ENCODE measurements at places on chromosomes 12 and 14.
A peak's percentile ranks its signal among the peaks of the same experiment; 100 is the strongest.

GRCh38 chr14:52244997-52245396 lies 22.5 kb upstream of the PTGDR start:
- no peak for DNase-seq

- DNase-seq, result no peak
Observed at GRCh38 chr12:38666425-38666824, 239.0 kb downstream of the CPNE8 start.

DNA sequence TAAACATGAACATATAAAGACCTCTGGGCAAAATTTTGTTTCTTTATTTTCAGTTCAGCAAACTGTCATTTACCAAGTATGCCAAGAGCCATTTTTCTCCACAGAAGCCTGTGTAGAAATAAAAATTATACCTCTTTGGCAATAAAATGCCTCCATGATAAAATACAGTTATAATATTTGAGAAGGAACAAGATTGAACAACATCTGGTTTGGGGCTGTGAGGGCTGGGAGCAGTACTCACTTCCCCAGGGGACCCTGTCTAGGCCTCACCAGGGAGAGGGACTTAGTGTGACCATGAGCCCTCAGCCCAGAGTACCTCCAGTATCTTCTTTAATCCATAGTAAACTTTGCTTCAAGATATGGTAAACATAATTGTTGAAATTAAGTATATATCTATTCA lies 65.1 kb downstream of the DAAM1 start:
- DNase-seq, result no peak

GRCh38 chr14:68384335-68384734 lies 408.5 kb downstream of the ZFP36L1 start:
- no peak for DNase-seq

DNA sequence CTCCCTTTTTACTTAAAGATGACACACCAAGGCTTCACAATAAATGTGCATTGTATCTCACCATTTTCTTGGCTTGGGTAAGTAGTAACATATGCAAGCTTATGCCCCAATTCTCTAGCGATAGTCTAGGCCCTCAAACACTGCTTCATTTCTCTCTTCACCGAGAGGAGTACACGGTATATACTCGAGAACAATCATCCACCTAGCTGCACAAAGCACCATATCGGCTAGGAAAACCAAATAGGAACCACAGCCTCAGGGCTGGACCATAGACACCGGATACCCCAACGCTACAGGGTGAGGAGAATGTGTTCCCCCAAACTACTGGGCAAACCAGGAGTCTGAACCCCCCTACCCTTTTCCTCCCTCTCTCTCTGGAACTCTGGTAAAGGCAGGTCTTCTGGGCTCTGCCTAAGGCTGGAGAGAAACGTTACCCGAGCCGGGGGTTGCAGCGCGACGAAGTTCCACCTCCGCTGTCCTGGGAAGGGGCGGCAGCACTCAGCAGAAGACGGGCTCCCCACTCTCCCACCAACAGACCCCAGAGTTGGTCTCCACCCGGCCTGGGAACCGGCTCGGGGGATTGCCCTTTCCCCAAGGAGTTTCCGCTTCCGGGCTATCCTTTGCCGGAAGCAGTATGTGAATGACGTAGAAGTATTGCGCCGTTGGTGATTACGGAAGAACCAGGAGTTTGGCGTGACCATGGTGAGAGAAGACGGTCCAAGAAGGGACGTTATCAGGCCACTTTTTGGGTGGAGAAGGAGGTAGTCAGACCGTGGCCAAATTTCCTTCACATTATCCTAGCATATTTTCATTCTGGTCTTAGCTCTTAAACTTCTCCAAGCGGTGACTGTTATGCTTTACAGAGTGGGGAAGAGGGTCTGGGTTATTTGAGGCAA lies at the start of the genes AREL1 and FCF1:
Gene AREL1 (minus strand): TSS at position 582 of the 896 bp plus-strand sequence. CDS start 27,465 bp downstream, outside the sequence.
Gene FCF1 (plus strand): TSS at position 646 of the 896 bp plus-strand sequence. CDS start 54 bp downstream, at position 700.
- DNase-seq, result peak; percentile 91

Data from ELF-1 (cell line).